ENCODE measurements at places on chromosomes 2 and 18. TPM values are rescaled to one million over a fixed set of nuclear protein-coding genes. Genes with fewer than 3 reads are reported as not detected.

- DNase-seq = peak; percentile 62
Observed at GRCh38 chr2:241568726-241569125, 10.2 kb downstream of the BOK start.

GRCh38 chr2:208406474-208407451, at the start of gene PTH2R:
TSS of gene PTH2R (plus strand) at chr2:208406792. CDS start at chr2:208407044, 252 bp downstream.
- DNase-seq = peak; percentile 79

GRCh38 chr2:10471955-10472354, 23.8 kb upstream of the ODC1 start:
- DNase-seq = peak; percentile 26

GRCh38 chr2:229665158-229665557, 49.2 kb downstream of the DNER start:
- no peak for DNase-seq

DNA sequence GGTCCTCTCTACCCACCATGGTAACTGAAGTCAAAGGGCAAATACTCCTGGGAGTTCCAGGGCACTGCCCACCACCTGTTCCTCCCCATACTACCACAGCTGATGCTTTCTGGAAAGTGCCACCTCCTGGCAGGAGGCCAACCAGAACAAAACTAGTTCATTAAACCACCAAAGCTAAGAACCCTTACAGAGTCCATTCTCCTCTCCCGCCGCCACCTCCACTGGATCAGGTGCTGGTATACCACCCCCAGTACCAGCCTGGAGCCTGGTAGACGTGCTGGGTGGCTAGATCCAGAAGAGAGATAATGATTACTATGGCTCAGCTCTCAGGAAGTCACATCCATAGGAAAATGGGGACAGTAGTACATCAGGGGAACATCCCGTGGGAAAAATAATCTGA, 300.9 kb downstream of the RIT2 start:
- DNase-seq = no peak

DNA sequence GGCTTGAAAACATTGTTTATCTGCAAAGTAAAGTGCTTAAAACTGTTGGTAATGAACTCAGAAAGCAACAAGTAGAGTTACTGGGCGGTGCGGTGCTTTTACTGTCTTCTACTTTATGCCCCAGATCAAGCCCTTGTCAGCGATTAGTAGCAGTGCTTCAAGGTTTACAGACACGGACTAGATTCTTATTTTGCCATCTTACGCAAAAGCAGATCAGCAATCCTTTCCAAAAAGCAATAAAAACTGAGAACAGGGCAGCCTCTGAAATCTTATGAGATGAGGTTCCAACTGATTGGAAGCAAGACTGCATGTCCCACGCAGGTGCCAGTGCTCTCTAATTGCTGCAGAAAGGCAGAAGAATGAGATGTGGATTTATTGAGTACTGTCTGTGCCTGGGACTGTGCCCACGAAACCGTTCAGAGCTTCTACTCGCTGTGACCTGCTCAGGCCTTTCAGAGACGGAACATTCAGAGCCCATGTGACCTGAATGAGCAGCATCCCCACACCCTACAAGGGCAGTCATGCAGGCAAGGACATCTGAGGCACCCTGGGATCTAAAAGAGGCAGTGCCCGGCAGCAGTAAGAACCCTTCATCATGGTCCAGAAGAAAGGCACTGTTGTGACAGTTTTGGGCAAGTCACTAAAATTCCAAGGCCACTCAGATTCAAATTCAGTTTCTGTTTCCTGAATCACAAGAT, 15.7 kb downstream of the COL4A3 start:
- no peak for DNase-seq

DNA sequence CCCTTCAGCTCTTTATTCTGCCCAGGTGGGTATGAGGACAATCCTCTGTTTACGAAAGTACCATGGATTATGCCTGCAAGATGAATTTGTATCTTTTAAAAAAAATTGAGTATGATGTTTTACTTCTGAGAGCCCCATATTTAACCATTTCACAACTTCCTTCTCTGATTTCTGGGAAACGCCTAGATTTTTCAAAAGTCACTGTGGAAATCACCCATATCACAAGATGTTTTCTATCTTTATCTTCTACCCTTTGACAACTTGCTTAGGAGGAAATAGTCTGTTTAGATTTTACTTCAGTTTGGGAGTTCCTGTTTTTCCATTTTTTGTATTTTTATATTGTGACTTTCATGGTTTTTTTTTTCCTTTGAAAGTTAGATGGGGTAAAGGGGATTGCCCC, 53.0 kb downstream of the ICOS start:
- DNase-seq = no peak

GRCh38 chr2:165563468-165564225, 94.1 kb downstream of the CSRNP3 start:
- DNase-seq = no peak

- DNase-seq = no peak
Observed at GRCh38 chr2:168593713-168594112, 137.6 kb downstream of the CERS6 start.

DNA sequence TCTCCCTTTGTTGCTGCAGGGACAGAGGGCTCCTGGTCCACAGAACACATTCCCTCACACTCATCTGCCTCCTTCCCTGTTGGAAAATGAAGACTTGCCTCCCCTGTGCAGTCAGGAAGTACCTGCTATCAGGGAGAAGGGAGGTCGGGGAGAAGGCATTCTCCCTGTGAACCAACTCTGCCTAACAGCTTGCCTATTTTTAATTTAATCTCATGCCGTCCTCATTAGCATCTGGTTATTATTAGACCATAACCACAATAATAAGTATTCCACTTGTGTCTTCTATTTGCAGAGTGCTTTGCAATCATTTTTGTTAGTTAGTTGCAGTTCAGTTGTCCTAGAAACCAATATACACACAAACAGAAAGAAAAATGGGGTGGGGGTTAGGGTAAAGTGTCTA, 232.6 kb upstream of the SKOR2 start:
- DNase-seq = no peak

- no peak for DNase-seq
Observed at GRCh38 chr2:159849160-159849813, 51.3 kb upstream of the CD302 start.

DNA sequence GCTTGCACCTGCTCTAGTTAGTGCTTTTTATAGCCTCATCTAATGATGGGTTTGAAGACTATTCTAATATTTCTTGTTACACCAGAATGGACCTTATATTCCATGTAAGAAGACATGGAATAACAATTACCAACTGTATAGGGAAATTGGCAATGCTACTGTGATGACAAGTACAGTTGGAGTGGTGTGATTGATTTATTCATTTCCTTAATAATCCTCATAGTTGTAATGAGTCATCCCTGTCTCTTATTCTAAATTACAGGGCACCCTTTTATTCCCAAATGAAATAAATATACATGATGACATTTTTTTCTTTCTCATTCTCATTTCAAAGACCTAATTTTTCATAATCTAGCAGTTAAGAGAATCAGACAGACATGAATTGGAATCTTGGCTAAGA, 18.3 kb upstream of the TLK1 start:
- DNase-seq = no peak

GRCh38 chr2:108776475-108776874, 10.1 kb upstream of the CCDC138 start:
- no peak for DNase-seq

- DNase-seq = peak; percentile 85
Observed at GRCh38 chr2:118668431-118669424, 178.7 kb downstream of the EN1 start.

- DNase-seq = no peak
Observed at GRCh38 chr18:73007195-73007914, 139.6 kb upstream of the NETO1 start.

DNA sequence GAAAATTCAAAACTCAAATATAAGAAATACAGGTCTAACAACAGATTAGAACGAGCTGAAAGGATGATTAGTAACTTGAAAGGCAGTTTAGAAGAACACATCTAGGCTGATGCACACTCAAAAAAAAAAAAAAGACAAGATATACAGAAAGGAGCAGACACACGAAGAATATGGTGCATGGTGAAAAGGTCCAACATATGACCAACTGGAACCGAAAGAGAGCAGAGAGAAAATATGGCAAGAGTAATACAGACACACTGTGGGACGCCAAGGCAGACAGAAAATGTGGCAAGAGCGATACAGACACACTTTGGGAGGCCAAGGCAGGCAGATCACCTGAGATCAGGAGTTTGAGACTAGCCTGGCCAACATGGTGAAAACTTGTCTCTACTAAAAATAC, 39.8 kb downstream of the NDUFA10 start:
- DNase-seq = no peak

GRCh38 chr18:9508446-9509025, 33.2 kb downstream of the RALBP1 start:
- no peak for DNase-seq

DNA sequence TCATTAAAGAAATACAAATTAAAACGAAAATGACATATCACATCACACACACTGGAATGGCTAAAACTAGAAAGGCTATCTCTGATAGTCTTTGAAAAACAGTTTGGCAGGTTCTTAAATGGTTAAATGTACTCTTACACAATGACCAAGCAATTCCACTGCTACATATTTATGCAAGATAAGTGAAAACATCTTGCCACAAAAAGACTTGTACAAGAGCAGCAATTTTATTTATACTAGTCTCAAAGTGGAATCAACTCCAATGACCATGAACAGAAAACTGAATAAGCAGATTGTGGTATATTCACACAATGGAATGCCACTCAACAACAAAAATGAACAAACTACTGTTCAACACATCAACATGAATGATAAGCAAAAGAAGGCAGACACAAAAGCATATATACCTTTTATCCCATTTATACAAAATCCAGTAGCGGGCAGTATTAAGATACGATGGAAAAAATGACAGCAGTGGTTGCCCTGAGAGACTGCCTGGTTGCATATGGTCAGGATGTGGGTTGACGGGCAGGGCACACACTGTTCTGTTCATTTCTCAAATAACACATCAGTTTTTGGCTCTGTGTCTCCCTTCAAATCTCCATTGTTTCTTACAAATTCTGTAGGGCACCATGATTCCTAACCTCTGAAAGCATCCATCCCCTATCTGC, 25.4 kb downstream of the SP100 start:
- no peak for DNase-seq

- DNase-seq = no peak
Observed at GRCh38 chr2:49288902-49289700, 134.8 kb upstream of the FSHR start.

DNA sequence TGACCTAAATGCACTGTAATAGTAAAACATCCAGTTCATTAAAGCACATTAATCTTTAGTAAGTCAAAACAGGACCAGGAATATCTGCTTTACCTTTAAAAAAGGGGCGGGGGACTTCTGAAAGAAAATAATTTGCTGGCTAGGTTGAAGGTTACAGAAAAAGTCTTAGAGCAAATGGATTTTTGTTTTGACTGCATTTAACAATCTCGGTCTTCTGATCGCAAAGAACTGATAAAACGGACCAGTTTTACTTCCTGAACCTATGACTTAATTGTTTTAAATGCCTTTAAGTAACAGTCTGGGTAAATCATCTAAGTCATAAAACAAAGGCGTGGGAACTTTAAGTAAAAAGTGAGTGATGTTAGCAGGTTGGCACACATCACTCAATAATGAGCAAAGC, 783 bp downstream of the BUB1 start:
- DNase-seq = no peak

DNA sequence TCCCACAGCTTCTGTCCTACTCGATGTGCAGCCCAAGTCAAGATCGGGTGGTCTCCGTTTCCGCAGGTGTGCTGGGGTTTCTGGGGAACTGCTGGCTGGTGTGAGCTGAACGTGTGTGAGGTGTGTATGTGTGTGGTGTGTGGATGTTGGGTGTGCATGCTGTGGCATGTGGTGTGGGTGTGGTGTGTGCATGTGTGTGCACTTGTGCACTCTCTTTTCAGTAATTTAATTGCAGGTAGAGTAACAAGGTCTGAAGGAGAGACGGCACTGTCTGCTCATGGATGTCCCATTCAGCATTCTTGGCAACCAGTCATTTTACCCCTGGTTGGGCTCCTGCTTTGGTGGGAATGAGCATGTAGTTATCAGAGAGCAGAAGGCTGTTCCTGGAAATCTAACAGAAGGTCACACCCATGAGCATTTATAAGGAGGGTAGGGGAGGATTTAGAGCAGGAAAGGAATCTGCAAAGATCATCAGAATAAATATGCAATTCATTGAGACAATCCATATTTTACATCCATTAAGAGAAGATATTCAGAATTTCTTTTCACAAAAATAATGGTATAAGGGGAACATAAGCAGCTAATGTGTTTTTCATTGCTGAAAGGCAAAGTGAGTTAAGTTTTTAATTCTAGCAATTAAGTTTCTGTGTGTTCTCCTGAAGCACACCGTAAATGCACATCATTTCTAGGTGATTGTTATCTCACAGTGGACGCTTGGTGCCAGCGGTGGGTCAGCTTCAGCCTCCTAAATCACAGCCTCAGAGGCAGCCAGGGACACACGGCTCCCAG, 60.7 kb downstream of the ADI1 start:
- no peak for DNase-seq

DNA sequence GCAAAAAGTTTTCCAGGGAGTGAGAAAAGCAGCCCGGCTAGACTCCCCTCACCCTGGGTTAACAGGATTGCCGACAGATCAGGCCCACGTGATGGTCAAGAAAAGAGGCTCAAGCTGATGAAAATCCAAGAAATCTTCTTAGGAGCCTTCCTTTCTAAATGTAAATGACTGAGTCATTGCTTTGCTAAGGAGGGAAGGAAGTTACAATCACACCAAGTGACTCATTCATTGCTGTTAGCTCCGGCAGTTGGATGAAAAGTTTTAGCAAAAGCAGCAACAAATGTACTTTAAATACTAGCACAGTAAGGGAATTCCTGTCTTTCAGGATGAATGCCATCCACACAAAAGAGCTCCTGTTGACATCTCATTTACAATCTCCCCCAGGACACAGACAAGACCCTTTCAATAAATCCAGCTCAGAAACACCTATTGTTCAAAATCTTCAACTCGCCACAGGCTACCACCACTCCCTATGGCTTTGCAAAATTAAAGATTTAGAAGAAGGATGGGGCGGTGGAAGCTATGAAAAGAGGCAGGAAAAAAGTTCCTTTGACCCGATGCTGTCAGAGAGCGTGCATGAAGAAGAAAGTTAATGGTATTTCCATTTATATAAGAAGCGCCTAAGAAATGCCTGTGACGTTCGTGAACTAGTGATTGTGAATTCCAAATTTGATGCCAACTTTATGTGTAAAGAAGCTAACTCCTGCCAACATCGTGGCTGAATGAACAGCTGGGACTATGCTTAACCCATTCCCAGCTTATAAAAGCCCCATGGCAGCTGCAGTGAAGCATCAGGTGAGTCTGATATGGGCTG, 153.7 kb downstream of the TGIF1 start:
- peak; percentile 11 for DNase-seq

GRCh38 chr18:24043403-24043802, 28.8 kb downstream of the TTC39C start:
- no peak for DNase-seq

Gene MYCN
- total RNA-seq = 1.1 TPM

Gene OBSL1
- 57.7 TPM for total RNA-seq

Gene CRYBA2
- total RNA-seq = not detected

Gene CNGA3
- total RNA-seq = 0.38 TPM

Gene BCL11A
- 0.71 TPM for total RNA-seq

Gene RALB
- total RNA-seq = 55.0 TPM

Gene RNF144A
- total RNA-seq = 9.4 TPM

Gene THSD7B
- 0.76 TPM for total RNA-seq

Gene CDK15
- 1.5 TPM for total RNA-seq

Gene CPO
- 0.24 TPM for total RNA-seq

Gene SPDYA
- total RNA-seq = 0.86 TPM
